ENCODE measurements at places on chromosomes 2 and 18.

DNA sequence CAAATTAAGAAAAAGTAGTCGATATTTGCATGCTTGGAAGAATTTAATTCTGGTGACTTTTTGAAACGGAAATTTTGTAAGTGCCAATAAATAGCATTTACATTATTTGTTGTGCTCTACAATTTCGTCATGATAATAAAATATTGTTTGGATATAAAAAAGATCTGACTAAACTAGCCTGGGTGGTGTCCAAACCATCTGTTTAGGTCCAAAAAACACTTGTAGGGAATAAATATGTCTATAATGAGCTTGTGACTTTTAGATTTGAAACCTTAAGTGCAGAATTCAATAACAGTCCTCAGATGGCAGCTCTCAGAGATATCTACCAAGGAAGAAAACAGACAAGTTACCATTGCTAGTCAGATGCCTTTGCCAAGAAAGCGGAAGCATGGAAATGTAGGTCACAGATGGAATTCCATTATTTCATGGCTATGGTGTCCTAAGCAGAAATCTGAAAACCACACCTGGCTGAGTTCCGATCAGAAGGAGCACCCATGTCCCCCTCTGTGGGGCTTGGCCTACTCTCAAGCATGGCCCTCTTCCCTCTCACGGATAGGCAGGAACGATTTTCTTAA lies 731.1 kb downstream of the RNF144A start:
- DNase-seq: no peak

GRCh38 chr18:78363556-78364387 lies 615.8 kb upstream of the SALL3 start:
- no peak for DNase-seq

DNA sequence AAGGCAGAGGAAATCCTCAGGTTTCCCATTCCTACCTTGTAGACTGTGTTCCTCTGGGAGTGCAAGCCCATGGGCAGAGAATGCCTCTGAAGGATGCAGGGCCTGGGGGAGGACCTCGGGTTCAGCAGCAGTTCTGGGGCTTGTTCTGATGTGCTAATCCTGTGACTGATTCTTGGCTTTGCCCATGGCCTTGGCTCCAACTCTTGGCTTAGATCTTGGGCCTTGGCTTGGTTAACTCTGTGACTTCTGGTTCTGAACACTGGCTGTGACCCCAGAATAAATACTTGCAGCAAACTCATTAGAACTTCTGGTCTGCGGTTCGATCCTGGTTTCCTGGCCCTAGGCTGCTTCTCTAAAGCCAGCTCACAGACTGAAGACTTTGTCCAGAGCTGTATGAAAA lies 366.9 kb upstream of the ZEB2 start:
- no peak for DNase-seq

- DNase-seq: no peak
Observed at GRCh38 chr18:69085951-69086350, 288.1 kb downstream of the CCDC102B start.

DNA sequence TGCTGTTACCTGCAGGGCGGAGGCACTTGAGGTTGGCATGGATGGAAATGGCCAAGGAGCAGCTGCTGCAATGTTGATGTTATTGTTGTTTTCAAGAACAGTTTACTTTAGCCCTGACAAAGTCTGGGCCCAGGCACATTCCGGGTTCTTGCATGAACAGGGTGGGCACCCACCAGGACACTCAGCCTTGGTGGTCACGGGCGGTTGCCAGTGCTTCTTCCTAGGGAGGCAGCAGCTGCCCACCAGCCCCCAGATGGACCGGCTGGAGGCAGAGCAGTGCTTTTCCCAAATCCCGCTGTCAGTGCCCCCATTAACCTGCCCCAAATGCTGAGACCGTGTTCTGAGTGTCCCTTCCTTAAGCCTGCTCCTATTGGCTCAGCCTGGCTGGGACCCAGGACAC lies 38.5 kb upstream of the B3GNT7 start:
- no peak for DNase-seq

DNA sequence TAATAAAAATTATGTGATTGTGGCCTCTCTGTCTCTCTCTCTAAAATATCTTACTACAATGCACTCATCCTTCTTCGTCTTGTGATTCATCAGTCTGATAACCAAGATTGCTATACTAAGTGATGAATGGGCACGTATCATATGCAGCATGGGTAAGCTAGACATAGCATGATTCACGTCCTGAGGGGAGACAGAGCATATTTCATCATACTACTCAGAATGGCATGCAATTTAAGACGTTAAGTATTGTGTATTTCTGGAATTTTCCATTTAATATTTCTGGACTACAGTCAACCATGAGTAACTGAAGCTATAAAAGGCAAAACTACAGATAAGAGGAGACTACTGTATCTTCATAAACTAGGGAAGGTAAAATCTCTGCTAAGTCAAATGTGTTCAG lies 97.0 kb upstream of the CD226 start:
- no peak for DNase-seq

DNA sequence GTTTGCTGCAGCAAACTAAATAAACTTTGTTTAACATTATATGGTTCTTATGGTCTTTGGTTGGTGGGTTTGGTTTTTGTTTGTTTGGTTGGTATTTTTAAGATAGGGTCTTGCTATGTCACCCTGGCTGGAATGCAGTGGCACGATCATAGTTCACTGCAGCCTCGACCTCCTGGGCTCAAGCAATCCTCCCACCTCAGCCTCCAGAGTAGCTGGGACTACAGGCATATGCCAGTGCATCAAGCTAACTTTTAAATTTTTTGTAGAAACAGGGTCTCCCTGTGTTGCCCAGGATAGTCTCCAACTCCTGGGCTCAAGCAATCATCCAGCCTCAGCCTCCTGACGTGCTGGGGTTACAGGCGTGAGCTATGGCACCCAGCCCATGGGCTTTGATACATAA lies 7.1 kb upstream of the RPRD1A start:
- DNase-seq: no peak

DNA sequence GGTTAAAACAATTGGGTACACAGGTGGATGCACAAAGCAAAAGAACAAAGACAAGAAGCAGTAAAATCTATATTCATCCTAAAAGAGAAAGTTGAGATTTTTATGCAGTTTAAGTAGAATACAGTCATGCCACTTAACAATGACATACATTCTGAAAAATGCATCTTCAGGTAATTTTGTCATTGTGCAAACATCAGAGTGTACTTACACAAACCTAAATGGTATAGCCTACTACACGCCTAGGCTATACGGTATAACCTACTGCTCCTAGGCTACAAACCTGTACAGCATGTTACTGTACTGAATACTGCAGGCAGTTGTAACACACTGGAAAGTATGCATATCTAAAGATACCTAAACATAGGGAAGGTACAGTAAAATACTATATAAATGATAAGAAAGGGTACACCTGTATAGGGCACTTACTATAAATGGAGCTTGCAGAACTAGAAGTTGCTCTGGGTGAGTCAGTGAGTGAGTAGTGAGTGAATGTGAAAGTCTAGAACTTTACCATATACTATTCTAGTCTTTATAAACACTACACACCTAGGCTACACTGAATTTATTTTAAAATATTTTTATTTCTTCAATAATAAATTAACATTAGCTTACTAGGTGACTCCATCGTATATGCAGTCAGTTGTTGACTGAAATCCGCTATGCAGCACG lies 132.9 kb downstream of the BARD1 start:
- DNase-seq: no peak

DNA sequence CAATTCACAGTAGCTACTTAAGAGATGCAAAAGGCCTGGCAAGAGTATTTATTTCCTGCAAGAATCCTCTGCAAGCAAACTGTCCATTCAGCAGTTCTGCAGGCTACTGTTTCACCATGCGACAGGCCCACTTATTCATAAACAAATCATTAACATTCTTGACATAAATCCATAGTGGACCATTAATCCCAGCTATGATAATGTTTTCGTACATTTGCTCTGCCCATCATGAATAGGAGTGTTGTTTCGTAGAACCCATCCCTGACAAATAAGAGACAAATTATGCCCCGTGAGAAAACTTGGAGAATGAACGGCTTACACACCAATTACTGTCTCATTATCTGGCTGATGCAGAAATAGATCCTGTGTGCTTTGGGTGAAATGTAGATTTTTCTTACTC lies 65.4 kb downstream of the PID1 start:
- no peak for DNase-seq

DNA sequence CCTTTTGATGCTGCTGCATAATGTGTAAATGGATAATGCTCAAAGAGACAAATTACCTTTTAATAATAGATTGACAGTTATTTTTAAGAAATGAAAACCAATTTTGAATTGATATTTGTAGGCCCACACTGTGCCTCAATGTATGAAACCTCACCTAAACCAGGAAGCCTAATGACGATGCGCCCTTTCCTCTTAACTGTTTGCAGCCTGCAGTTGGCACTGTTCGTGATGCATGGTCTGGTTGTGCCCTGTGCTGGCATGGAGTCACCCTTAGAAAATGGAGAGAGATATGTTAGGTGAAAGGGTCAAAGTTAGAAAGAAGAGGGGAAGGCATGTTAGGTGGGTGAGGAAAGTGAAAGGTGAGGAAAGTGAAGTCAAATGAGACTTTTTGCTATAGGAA lies 390.2 kb downstream of the PTPRM start:
- no peak for DNase-seq

DNA sequence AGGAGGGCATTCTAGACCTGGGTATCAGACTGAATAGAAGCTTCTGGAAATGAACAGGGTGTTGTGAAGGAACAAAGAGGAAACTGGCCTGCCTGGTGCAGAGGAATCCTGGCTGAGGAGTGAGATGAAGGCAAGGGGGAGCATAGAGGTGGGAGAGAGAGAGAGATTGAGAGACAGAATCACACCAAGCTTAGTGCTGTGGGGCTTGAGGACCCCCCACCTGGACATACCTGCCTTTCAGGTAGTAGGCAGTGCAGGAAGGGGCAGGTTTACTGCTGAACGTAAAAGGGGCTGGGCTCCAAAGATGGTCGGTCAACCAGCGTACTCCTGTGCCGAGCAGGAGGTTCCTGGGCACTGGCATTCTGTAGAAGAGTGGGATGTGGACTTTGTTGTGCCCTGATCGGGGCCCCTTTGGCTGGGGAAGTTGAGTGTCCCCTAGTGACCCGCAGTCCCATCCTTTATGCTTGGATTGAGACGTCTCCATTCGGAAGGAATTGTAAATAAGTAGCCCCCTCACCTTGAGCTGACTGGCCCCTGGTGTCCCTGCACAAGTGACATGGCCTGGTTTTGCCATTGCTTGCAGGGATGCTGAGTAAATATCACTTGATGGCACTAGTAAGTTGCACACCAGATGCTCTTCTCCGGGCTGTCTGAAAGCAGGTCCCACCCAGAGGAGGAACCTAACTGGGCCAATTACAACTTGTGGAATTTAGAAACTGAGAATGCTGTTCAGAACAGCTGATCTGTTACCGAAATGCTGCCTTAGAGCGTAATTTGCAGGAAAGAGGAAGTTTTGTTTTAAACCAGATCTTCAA lies 1.4 kb downstream of the UBE2F start:
- no peak for DNase-seq

GRCh38 chr2:237864444-237864931 lies 5.1 kb downstream of the RAMP1 start:
- DNase-seq: no peak

DNA sequence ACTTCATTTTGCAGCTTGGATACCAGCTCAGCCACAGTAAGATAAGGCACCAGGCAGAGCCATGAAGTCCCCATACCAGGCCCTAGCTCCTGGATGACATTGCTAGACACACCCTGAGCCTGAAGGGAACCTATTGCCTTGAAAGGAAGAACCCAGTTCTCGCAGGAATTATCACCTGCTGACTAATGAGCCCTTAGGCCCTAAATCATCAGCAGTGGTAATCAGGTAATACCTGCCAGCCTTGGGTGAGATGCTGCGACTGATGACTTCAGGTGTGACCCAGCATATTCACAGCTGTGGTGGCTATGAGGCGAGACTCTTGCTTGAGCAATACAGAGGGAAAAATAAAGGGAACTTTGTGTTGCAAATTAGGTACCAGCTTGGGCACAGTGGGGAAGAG lies 24.9 kb downstream of the CLK1 start:
- no peak for DNase-seq

DNA sequence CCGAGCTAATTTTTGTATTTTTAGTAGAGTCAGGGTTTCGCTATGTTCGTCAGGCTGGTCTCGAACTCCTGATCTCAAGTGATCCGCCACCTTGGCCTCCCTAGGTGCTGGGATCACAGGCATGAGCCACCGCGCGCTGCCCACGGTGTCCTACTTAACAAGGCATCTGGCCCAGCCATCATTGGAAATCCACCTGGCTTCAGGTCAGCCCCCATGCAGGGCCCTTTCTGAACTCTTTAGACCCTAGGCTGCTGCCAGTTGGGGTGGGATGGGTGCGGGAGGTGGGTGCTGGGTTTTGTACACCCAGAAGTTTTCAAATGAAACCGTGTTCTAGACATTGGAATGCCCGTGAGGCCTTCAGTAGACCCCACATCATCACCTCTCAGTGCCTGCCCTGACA lies 26.6 kb upstream of the NT5DC4 start:
- DNase-seq: no peak

DNA sequence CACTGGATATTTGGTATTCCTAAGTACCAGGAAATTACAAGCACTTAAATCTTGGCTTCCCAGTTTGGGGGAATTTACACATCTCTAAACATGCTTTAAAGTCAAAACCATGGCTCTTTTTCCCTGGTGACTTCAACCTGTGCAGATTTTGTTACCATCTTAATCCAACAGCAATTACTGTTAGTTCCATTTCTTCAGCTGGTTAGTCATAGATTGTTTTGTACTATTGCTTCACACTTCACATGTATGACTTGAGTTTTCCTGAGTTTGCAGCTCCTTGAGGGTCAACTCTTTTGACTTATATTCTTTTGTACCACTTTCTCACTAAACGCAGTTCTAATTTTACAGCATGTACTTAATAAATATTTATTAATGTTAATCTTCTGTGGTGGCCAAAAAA lies 203.4 kb upstream of the RND3 start:
- DNase-seq: no peak

DNA sequence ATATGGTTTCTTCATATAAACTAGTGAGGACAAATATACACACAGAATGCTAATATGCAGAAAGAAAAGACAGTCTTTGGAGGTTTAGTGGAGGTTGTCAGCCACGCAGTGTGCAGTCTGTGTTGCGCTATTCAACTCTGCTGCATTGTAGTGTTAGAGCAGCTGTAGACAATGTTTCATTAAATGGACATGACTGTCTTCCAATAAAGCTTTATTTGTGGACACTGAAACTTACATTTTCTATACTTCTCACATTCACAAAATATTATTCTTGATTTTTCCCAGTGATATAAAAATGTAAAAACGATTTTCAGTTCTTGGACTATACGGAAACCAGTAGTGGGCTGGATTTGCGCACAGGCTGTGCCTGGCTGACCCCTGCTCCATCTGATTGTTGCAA lies 13.3 kb downstream of the TTC27 start:
- DNase-seq: no peak

GRCh38 chr2:163370169-163370886 lies 365.5 kb downstream of the FIGN start:
- DNase-seq: no peak
